ENCODE measurements at places on chromosomes 16 and 17.
A peak's percentile ranks its signal among the peaks of the same experiment; 100 is the strongest.

GRCh38 chr17:69486779-69487637 lies 72.5 kb downstream of the MAP2K6 start:
- no peaks in the 10 kb centered on the region for H3K27me3 ChIP-seq
- H3K27ac ChIP-seq: no peak overlapping the region
- no peaks in the 10 kb centered on the region for H3K36me3 ChIP-seq
- H3K4me3 ChIP-seq: no peak overlapping the region
- no peak for DNase-seq

- DNase-seq: no peak
- H3K4me3 ChIP-seq: no peak overlapping the region
- H3K4me1 ChIP-seq: peaks cover 8% of the 10 kb centered on the region
- no peaks in the 10 kb centered on the region for H3K36me3 ChIP-seq
- H3K27me3 ChIP-seq: peaks cover 25% of the 10 kb centered on the region
These were observed 7.7 kb upstream of the SP2 start for GRCh38 chr17:47888293-47888692.

- no peaks in the 10 kb centered on the region for H3K4me1 ChIP-seq
- H3K27ac ChIP-seq: no peak overlapping the region
- no peak for DNase-seq
- H3K27me3 ChIP-seq: no peaks in the 10 kb centered on the region
- peaks cover 99% of the 10 kb centered on the region for H3K36me3 ChIP-seq
- no peak overlapping the region for H3K4me3 ChIP-seq
These were observed 59.8 kb downstream of the GTF3C1 start for GRCh38 chr16:27489906-27490305.

DNA sequence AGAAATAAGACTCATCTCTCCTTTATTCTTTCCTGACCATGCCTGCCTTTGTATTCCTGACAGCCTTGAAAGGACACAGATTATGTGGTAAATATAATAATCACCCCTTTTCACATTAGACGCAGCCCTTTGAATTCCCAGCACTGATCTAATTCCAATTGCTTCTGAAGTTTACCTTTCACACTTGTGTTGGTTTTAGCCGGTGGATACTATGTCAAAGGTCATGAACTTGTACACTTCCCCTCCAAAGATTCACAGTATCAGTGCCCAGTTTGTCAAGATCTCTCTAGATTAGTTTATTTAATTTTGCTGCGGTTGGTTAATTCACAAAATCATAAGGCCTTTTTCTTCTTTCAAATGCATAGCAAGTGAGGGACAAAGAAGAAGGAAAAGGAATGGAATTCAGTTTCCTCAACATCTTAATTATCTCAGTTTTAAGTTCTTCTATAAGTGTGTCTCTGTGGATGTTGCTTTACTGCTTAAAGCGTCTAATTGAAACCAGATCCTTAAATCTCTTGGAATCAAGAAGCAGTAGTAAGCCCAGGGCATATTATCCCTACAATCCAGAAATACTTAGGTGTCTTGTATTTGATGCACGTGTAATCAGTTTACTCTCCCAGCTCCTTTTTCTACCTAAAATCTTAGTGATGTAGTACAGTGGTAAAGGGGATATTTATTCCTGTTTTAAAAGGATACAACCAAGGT lies 174.3 kb upstream of the TBX2 start:
- H3K27me3 ChIP-seq: no peaks in the 10 kb centered on the region
- no peak overlapping the region for H3K4me3 ChIP-seq
- no peak for DNase-seq
- no peak overlapping the region for H3K27ac ChIP-seq
- H3K36me3 ChIP-seq: no peaks in the 10 kb centered on the region

DNA sequence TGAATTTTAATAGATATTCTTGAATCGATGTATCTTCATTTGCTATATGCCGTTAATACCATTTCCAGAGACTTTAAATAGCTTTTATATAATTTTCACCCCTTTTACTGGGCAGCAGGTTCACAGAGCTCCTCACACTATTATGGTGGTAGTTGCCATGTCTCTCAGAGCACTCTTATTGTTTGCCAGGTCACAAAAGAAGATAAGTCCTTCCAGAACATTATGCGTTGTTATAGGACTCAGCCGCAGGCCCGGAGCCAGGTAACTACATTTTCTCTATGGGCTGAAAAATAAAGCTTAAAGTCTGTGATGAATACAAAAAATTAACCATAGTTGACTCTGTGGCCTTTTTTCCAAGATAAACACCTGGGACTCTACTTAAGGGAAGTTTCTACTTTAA lies 24.0 kb downstream of the AKTIP start:
- H3K4me3 ChIP-seq: no peak overlapping the region
- peaks cover 22% of the 10 kb centered on the region for H3K36me3 ChIP-seq
- no peak for DNase-seq
- no peak overlapping the region for H3K27ac ChIP-seq
- H3K4me1 ChIP-seq: no peaks in the 10 kb centered on the region
- H3K27me3 ChIP-seq: no peaks in the 10 kb centered on the region

GRCh38 chr17:83122834-83123233 lies 43.4 kb downstream of the METRNL start:
- no peaks in the 10 kb centered on the region for H3K36me3 ChIP-seq
- H3K27me3 ChIP-seq: peaks cover 2% of the 10 kb centered on the region
- H3K4me3 ChIP-seq: no peak overlapping the region
- no peak for DNase-seq
- peaks cover 3% of the 10 kb centered on the region for H3K4me1 ChIP-seq
- H3K27ac ChIP-seq: no peak overlapping the region

DNA sequence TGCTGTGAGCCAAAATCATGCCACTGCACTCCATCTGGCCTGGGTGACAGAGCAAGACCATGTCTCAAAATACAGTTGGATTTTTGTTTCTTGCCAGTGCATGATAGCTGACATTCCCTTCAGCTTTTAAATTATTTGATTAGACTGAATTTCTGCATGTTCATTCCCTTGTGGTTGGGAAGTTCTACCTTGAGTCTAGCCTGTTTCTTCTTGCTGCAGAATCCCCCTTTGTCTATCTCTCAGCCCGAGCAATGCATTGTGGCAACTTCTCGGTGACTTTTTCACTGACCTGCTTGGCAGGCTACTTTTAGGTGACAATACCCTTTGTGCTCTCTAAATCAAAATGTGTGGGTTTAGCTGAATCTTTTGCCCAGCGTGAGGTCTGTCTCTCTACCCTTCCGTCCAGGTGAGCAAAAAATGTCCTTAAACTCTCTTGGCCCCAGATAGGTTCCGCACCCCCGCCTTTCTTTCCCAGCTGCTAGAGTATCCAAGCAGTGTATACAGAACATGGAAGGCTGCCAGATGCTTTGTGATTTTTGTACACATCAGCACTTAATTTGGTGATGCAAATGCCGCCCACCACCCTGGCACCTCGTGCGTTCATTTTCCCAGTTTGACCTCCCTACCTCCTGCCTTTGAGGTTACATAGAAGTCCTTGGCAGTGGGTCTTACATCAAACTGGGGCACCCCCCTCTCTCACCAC lies 130.2 kb downstream of the ABCC6 start:
- no peaks in the 10 kb centered on the region for H3K36me3 ChIP-seq
- no peak overlapping the region for H3K4me3 ChIP-seq
- no peak overlapping the region for H3K27ac ChIP-seq

DNA sequence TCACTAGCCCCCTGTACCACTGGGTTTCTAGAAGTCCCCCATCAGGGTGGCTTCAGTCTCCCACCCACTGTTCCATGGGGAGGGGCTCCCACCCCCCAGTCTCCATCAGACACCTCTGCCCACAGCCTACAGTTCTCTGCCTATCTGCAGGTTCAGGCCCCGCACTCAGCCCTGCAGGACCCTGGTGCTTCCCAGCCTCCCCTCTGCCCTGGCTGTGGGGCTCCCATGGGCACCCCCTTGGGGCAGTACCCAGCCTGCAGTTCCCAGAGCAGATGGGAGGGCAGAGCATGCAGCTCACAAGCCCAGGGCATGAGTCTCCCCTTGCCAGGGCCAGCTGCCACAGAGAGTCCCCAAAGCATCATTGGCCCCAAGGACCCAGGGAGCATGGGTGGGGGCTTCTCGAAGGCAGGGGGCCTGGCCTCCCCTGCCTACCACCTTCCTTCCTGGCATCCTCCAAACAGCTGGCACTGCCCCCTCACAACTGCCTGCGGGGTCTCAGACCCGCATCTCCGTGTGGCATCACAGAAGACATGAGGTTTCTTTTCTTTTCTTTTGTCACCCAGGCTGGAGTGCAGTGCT lies 2.8 kb upstream of the MRPL28 start:
- no peaks in the 10 kb centered on the region for H3K27me3 ChIP-seq
- no peak overlapping the region for H3K4me3 ChIP-seq
- DNase-seq: no peak
- H3K27ac ChIP-seq: no peak overlapping the region

DNA sequence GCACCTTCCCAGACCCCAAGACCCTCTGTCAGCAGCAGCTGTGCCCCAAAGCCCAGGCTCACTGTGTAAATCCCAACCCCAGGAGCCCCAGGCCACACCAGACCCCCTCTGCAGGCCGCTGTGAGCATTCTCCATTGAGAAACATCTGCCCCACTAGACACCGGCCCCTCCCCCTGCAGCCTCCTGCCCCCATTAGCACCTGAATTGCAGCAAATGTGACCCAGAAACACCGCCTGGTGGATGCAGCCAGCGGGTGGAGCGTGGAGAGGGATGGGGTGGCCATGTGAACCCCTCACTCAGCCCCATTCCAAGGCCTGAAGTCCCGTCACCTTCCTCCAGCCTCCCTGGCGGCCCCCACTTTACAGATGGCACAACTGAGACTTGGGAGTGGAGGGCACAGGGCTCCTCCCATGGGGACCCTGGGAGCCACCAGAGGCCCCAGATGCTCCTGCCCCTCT lies 2.2 kb downstream of the UBALD1 start:
- peaks cover 16% of the 10 kb centered on the region for H3K4me1 ChIP-seq
- no peak for DNase-seq
- H3K36me3 ChIP-seq: peaks cover 5% of the 10 kb centered on the region
- H3K27me3 ChIP-seq: no peaks in the 10 kb centered on the region
- no peak overlapping the region for H3K27ac ChIP-seq
- H3K4me3 ChIP-seq: peak overlapping the region; percentile 57

DNA sequence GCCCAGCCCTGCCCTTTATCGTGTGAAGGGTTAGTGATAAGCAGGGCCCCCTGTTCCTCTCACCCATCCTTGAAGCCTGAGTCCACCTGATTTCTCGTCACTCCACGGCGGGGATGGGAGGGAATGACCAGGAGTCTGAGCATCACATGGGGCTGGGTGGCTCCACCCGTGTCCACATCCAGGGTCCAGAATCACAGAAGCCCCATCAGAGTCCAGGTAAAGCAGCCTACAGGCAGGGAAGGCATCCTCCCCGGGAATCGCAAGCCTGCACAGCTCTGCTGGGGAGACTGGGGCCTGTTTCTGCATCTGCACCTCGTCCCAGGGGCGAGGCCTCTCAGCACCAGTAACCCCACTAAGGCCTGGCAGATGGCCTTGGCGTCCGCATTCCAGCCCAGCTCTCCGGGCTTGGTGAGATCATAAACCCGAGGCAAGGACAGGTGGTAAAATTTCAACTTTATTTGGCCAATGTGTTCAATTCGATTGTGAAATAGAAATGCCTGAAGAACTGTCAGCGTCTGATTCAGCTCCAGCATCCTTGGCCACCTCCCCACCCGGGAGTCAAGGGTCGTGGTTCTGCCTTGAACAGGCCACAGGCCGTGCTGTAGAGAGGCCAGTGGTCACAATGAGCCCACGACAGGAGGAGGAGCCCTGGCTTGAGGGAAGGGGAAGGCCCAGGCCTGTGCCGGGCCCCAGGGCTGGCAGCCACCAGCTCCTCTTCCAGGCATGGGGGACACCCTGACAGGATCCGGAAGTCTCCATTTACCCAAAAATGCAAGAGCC lies 8.1 kb upstream of the PPP1R27 start:
- H3K36me3 ChIP-seq: peaks cover 47% of the 10 kb centered on the region

GRCh38 chr16:81071805-81072204 lies 5.2 kb downstream of the C16orf46 start:
- H3K36me3 ChIP-seq: no peaks in the 10 kb centered on the region
- DNase-seq: no peak
- H3K27ac ChIP-seq: no peak overlapping the region
- H3K4me1 ChIP-seq: peaks cover 4% of the 10 kb centered on the region
- no peaks in the 10 kb centered on the region for H3K27me3 ChIP-seq

GRCh38 chr17:32141258-32141657 lies 1.0 kb upstream of the RHOT1 start:
- H3K27ac ChIP-seq: no peak overlapping the region
- no peaks in the 10 kb centered on the region for H3K27me3 ChIP-seq
- H3K36me3 ChIP-seq: peaks cover 6% of the 10 kb centered on the region
- DNase-seq: no peak
- H3K4me3 ChIP-seq: no peak overlapping the region

- peak; percentile 54 for DNase-seq
- H3K36me3 ChIP-seq: no peaks in the 10 kb centered on the region
- peaks cover 12% of the 10 kb centered on the region for H3K4me1 ChIP-seq
These were observed at the start of gene NT5M for GRCh38 chr17:17303010-17303846. Gene NT5M (plus strand): TSS chr17:17303373. CDS start chr17:17303551, 178 bp downstream.

DNA sequence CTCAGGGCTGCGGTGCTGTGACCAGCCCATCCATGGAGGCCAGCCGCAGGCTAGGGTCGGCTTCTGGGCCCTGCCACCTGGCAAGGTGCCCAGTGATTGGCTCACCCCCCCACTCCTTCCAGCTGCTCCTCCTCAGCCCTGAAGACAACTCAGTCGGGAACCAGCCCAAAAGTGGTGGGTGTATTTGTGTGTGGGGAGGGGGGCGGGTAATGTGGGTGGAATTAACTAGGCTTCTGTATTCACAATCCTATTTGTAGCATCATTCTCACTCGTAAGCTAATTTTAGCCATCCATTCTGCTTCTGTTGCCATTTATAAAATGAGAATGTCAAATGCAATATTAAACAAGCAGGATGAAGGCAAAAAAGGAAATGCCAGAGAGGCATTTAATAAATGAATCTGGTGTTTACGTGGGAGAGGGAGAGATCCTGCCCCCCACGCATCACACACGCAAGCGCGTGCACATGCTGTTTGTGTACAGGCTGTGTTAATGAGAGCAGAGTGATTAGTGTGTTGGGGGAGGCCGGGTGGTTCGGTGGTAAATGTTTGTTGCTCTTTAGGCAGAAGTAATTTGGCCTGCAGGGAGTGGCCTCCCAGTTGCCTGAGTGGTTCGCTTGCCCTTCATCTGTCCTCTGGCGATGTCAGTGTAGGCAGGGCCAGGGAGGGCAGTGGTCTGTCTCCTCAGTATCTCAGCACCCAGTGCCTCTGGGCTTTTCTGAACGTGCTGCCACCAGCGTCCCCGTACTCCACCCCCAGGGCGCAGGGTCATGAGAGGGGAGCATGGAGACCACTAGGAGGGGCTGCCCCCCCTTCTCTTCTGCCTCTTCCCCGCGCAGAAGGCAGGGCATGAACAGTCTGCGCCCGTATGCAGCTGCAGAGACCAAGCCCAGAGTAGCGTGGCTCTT lies 140.1 kb downstream of the CCDC182 start:
- H3K27ac ChIP-seq: no peak overlapping the region
- no peak overlapping the region for H3K4me3 ChIP-seq
- H3K27me3 ChIP-seq: no peaks in the 10 kb centered on the region
- H3K36me3 ChIP-seq: peaks cover 3% of the 10 kb centered on the region
- DNase-seq: no peak

- no peak overlapping the region for H3K4me3 ChIP-seq
- no peaks in the 10 kb centered on the region for H3K27me3 ChIP-seq
- no peak overlapping the region for H3K27ac ChIP-seq
- no peak for DNase-seq
- peaks cover 24% of the 10 kb centered on the region for H3K4me1 ChIP-seq
- peaks cover 13% of the 10 kb centered on the region for H3K36me3 ChIP-seq
These were observed 5.0 kb downstream of the CX3CL1 start for GRCh38 chr16:57377080-57377841.

GRCh38 chr16:75443298-75443697 lies 10.0 kb upstream of the CFDP1 start:
- no peaks in the 10 kb centered on the region for H3K4me1 ChIP-seq
- H3K4me3 ChIP-seq: no peak overlapping the region
- H3K36me3 ChIP-seq: peaks cover 50% of the 10 kb centered on the region
- no peaks in the 10 kb centered on the region for H3K27me3 ChIP-seq
- no peak for DNase-seq

- H3K27ac ChIP-seq: no peak overlapping the region
- H3K27me3 ChIP-seq: peaks cover 63% of the 10 kb centered on the region
- H3K4me1 ChIP-seq: peaks cover 7% of the 10 kb centered on the region
- no peaks in the 10 kb centered on the region for H3K36me3 ChIP-seq
These were observed 1.7 kb upstream of the GCGR start for GRCh38 chr17:81802048-81802758.
